HAP-1 (cell line): ENCODE measurements at places on chromosomes 2 and 18.

- DNase-seq = no peak
These were observed 4.7 kb upstream of the KCNF1 start for GRCh38 chr2:10906926-10907625.

GRCh38 chr2:195470622-195471021 lies 186.4 kb upstream of the SLC39A10 start:
- DNase-seq = no peak

- no peak for DNase-seq
These were observed 53.1 kb upstream of the NPAS2 start for GRCh38 chr2:100766806-100767205.

- DNase-seq = no peak
These were observed 30.0 kb downstream of the ZNF638 start for GRCh38 chr2:71361631-71362030.

DNA sequence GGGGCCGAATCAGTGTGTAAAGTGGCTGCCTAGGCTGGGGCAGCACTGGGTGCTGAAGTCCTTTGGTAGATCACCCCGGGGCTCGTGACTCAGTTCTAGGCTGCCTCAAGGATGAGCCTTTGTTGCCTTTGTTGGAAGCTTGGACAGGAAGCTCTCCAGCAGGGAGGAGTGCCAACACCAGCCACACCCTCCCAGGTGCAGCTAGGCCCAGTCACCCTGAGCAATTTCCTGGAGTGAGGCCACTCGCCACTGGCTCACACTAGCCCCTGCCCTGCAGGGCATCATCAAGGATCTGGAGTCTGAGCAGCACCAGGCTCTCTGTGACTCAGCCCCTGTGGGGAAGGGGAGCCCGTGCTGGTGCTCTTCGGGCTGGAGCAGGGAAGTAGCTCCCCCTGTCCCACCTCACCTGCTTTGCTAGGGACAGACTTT lies 6.7 kb upstream of the SDC1 start:
- DNase-seq = no peak

DNA sequence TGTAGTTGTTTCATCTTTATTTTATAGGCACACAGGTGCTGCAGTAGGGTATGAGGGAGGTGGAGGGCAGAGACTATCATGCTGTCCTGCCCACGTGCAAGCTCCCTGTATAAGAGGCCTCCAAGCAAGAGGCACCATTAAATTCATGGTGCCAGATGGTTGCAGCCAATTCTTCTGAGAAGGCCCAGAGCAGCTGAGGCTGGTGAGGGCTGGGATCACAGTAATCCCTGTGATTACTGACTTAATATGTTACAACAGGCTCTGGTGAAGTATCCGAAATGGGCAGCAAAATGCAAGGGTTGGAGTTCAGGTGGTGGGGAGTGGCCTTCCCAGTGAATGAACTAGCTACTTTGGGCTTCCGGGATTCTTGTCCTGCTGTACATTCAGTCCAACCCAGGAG lies 191.9 kb upstream of the SMAD2 start:
- no peak for DNase-seq

DNA sequence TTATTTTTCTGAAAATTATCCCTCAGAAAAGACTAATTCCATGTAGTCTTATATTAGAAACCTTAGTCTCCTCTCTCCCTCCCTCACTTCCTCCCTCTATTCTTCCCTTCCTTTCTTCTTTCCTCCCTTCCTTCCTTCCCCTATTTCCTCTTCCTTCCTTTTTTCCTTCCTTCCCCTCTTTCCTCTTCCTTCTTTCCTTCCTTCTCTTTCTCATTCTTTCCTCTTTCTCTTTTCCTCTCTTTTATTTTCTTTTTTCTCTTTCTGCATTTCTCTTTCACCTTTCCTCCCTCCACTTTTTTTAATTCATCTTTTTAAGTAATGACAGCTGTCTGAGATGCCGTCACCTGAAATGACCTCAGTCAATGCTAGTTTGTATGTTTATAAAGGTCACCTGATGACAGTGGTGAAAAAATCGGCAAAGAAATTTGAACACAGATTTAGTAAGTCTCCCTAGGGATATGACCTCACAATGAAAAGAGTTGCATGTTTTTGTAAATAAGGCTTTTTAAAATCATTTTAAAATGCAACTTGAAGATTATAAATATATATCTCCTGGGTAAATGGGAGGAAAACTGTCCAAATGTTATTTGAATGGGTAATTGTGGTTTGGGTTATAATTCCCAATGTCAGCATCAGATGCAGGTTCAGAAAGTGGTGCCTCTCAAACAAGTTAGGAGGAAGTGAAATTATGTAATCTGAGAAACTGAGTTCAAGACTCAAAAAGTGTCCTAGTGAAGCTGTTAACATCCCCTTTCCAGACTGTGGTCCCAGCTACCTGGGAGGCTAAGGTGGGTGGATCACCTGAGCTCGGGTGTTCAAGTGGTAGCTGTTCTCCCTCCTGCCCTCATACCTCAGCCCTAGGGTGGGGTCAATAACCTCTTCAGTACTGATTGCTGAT lies 90.3 kb upstream of the ST3GAL5 start:
- DNase-seq = no peak

GRCh38 chr2:97868986-97869721 lies 126.6 kb downstream of the TMEM131 start:
- DNase-seq = no peak

DNA sequence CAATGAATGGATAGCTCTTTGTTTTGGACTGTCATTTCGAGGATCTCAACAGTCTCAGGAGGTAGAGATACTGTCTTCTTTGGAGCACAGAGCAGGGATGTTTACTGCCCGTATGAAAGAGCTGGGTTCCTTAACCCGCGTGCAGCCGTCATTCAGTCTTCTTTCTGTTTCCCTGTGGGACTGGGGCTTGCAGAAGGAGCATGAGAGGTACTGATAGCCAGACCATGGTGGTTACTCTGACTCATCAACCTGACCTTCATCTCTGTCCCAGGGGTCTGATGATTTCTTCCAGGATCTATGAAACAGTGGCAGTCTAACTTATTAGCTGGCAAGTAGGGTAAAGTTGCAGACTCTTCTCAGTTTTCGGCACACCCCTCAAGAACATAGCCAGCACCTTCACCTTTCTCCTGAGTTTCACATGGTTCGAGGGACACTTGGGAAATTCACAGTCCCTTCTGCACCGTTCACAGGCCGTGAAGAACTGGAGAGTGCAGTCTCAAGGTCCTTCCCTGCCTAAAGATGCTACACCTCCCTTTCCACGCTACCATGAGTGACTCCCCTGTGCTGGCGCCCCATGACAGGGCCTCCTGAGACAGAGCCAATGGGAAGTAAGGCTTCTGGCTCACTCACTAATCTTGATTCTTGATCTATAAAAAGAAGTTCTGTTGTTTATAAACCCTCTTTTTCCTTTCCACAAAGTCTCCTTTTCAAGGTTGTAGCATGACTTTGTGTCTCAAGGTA lies 226.2 kb downstream of the MC4R start:
- no peak for DNase-seq

DNA sequence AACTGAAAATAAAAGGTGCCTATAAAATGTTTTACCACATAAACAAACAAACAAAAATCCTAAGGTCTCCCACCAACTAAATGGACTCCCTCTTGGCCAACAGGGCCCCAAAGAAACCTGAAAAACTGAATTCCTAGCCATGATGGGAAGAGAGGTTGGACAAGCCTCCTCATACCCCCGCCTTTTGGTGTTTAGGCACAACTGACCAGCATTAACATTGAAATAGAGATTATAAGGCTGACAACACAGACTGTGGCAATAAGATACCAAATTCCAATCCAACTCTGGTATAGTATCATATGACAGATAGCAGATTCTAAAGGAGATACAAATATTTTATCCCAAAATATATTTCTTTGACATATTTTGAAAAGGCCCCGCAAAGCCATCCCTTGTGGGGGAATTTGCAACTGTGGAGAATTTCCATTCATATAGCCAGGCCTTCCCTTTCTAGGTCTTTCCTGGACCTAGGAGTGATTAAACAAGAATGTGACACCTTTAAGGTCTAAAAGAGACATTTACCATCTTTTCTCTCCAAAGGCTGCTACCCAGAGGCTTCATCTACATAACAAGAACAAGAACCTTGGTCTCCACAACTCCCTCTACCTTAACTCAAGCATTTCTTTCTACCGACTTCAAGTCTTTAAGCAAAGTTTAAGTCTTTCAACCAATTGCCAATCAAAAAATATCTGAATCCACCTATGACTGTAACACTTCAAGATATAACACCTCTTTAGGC lies 80.0 kb downstream of the CHN1 start:
- peak; percentile 40 for DNase-seq

DNA sequence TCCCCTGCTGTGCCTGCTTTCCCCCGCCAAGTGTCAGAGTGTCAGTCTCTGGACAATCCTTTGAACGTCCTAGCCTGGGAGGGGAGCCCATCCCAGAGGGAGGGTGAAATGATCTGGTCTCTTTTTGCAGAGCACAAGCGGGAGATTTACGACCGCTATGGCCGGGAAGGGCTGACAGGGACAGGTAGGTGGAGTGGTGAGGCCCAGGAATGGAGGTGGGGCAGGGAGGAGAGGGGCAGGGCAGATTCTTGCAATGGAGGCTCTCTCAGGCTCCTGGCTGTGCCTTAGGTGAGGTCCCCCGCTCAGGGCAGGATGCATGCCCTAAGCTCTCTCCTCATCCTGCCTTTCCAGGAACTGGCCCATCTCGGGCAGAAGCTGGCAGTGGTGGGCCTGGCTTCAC lies 2.4 kb downstream of the DNAJB2 start:
- no peak for DNase-seq

- DNase-seq = no peak
These were observed 63.9 kb downstream of the PARD6G start for GRCh38 chr18:80183273-80184050.

DNA sequence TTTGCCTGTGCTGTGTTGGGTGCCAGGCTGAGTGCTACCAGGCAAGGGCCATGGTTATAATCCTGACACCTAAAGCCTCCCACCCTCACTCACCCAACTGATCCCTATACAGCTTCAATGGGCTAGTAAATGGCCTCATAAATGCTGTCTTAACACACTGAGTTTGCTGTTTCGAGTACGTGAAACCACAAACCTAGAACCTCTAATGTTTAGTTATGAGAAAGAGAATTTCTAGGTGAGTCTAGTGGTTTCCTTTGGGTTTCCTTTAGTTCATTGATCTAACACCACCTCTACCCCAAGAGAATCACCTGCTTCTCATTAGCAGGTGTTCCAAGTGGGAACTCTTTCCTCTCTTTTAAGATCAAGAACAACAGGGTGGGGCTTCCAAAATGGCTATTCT lies 172.0 kb downstream of the MC4R start:
- no peak for DNase-seq

GRCh38 chr2:176004934-176005333 lies 2.9 kb upstream of the LNPK start:
- no peak for DNase-seq

DNA sequence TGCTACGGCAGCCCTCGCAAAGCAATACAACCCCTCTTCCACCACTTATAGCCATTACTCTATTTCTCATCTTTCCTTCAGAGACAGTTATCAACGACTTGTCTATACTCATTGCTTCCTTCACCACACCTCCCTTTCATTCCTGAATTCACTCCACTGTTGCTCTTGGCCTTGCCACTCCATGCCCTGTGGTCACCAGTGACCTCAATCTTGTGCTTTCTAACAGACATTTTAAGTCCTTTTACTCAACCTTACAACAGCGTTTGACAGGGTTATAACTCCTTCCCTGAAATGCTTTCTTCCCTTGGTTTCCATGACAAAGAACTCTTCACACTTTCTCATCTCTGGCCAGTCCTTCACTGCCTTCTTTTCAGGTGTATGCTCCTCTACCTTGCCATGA lies 90.6 kb upstream of the CCDC141 start:
- DNase-seq = no peak

GRCh38 chr2:10971888-10972260 lies 60.1 kb downstream of the KCNF1 start:
- DNase-seq = no peak

- DNase-seq = no peak
These were observed 248.7 kb downstream of the RNF152 start for GRCh38 chr18:61643884-61644647.

DNA sequence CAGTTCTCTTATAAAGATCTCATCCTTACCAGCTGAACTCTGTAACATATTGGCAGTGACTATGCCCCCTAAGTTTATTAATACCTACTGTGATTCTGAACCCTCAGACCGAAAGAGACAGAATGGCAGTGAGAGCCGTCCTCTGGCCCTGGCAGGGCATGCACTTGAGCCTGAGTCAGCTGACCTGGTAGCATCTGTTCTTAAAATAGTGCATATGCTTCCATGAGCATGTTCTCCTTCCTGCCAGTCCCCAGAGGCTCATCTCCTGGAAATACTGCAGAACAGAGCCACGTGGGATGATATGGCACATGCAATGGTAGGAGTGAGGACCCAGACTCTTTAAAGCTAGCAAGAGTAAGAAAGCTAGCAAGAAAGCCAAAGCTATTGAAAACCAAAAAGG lies 59.0 kb downstream of the RASGRP3 start:
- DNase-seq = no peak

GRCh38 chr18:2847317-2848246 lies 776 bp downstream of the EMILIN2 start:
- no peak for DNase-seq

DNA sequence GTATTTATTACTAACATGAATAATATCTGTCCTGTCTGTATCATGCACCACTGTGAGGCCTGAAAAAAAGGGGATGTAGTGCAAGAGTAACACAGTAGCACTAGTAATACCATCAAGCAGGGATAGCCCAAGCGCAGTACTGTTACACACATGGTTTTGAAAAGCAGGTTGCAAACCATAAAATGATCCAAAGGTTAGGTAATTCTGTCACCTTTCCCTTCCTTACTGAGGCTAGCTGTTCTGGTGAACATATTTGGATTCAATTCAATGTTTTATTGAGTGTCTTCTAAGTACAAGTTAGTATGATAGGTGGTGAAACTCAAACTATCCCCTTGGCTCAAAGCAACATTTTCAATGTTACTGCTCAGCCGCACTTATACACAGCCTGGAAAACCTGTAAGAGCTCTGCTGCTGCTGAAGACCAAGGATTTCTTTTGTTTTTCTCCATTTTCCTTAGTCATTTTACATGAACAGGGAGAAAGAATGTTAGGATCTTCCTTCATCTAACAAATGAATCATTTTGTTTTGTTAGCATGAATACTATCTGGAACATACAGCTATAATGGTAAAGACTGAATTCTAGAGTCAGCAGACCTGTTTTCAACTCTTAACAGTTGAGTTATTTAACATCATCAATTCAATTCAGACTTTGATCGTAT lies 102.5 kb upstream of the ITPRID2 start:
- no peak for DNase-seq

- no peak for DNase-seq
These were observed 93.2 kb downstream of the SOCS6 start for GRCh38 chr18:70382017-70382416.
